IPS-NIHi11 (cell line): ENCODE measurements at places on chromosomes 2 and 18.

DNA sequence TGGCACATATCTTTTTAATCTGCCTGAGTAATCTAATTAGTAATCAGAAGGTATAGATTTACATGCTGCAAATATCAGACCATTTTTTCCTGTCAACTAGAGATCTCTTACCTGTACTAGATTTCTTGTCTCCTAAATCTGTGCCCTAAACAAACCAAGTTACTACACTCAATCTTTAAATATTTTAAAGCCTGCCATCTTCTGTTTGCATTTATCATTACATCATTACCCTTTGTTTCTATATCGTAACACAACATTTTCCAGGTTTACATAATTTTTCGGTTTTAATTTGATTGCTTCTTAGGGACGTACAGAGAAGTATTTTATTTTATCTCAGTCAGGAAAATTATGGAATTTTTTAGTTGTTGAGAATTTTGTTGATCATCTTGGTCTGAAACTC lies 25.7 kb downstream of the PSMA8 start:
- peak; percentile 9 for DNase-seq

DNA sequence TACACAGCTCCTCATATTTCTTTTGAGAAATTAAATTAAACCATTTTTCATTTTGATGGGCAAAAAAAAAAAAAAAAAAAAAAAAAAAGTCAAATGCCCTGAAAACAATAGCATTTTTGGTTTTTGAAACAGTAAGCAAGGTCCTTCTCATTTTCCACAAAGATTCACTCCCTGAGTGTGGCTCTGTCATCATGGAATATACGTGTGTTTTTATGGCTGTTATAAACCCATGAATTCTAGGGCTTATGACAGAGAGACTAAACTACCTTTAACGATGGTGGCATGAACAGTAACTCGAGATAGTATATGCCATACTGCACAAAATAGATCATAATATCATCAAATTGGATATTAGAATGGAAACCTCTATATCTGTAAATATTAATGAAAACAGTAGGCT lies 179.2 kb upstream of the ZNF521 start:
- DNase-seq = no peak

DNA sequence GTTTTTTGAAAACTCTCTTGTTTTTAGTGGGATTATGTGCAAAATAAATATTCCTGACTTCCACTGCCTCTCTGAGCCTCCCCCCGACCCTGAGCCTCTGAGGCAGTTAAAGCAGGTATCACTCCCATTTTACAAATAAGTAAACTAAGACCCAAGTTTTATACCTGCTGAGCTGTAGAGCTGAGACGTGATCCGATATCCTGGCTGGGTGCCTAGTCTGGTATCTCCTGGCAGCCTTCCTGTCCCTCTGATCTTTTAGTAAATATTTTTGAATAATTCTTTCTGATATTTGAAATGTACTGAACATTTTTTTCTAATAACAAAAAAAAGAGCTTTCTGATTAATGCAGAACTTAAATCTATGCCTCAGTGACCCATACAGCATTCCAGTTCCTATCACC lies 108.3 kb upstream of the NOSTRIN start:
- no peak for DNase-seq

- DNase-seq = no peak
These were observed 296.2 kb upstream of the SALL3 start for GRCh38 chr18:78683191-78684010.

DNA sequence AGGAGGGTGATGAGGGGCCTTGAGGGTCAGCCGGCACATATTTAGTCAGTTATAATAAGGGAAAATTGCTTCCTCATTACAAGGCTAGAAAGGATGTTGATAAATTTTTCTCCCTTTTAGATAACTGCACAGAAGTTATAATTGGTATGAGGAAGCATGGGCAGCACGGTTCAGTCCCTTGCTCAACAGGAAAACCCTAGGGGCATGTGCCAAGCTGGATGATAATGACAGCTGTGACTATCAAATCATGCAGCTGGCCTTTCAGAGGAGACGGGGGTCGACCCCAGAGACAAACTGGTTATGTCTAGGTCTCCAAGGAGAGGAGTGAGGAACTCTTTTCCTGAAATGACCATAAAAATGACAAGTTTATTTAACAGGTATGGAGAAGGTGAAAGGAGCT lies 448.1 kb upstream of the VRK2 start:
- no peak for DNase-seq

GRCh38 chr2:164890544-164890943 lies 48.9 kb upstream of the COBLL1 start:
- no peak for DNase-seq

DNA sequence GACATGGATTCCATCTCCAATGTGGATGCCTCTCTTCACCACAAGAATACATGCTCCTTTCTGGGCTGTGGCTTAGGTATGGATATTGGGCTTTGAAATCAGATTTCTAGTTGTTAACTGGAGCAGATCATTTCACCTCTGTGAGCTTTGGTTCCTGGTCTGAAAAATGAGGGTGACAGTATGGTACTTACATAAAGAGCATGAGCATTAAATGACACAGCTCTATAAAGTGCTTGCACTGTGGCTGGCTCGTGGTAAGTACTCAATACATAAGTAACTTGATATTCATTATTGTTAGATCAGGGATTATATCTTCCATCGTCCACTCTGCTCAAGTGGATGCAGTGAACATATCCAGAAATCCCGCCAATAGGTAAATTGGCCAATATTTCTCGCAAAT lies 33.4 kb downstream of the ARHGAP25 start:
- no peak for DNase-seq

DNA sequence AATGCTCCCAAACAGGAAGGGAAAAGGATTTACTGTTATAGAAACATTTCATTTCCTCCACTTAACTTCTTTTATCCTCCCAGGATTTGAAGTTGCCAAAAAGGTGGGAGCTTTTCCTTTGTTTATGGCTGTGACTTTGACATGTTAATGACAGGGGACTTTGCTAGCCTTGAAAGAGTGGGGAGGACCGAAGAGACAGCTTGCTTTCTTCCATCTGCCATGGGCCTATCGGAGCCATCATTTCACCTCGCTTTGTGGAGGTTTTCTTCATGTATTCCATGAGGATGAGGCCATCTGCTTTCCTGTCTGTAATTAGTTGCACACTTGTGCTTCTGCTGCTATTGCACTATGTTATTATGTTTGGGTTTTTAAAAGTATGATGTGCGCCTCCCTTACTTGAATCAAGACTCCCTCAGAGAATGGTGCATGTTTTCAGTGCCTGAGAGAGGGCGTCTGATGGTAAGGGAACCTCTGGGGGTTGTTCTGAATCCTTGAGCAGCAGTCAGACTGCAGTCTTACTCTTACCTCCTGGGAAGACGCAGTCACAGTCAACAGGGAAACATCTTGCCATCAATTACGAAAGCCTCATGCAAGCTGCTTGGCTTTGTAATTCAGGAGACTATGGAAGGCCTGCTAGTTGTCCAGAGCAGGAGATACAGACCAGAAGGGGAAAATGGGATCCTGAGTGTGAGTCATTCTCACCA lies 173.3 kb upstream of the MGAT5 start:
- no peak for DNase-seq

DNA sequence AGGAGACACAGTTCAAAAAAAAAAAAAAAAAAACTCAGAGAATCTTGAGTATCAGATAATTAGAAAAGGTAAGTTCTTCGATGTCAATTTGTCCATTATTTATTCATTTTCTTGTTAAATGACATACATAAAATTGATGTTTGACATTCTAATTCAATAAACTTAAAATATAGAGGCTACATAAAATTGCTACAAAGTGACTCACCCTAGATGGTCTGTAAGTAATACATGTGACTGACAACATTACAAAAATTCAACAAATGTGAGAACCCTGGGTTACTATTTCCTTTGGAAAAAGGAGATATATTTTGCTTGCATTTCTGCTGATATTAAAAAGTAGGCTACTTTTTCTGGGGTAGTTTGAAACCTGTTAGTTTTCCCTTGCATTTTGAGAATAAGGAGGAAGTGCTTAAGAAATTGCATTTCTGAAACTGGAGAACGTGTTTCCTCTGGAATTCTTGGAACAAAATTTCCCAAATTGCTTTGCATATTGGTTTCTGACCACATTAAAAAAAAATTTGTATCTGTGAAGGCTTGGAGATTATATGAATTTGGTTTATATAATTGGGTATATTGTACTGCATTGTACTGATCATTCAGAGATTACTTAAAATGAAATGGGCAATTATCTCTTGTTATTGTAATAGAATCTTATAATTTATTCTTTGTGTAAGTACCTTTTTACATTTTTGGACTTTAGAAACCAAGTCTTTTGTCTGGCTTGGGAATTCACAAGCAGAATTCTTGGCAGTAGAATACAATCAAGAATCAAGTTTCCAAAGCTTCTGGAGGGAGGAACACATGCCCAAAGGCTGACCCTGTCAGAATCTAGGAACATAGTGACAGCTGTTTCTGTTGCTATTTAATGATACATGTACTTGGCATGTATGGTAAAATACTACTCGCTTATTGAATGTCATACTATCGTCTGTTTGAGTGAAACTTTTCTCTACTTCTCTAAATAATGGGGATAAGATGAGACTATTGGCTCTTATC lies 106.1 kb downstream of the DSEL start:
- DNase-seq = no peak

GRCh38 chr2:168152902-168153530 lies 94.4 kb downstream of the STK39 start:
- no peak for DNase-seq

DNA sequence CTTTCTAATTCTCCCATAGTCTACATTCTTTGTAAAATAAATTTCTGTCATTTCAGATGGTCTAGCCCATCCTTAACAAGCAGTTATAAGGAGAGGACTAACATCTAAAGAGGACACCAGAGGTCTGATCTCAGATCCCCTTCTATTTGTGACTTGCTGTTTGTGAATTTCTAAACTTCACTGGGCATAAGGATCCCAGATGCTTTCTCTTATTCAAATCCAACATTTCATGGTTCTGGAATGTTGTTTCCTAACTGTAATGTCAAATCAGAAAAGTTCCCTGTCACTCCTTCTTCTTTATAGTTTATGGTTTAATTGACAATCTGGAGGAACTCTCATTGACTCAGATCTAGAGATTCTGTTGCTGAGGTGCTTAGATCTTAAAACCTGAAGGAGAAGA lies 430.2 kb downstream of the MEIS1 start:
- no peak for DNase-seq

GRCh38 chr2:234211797-234212196 lies 161.3 kb downstream of the SPP2 start:
- DNase-seq = no peak
